Pulmonary artery endothelial cell (primary cell): ENCODE measurements at places on chromosomes 6 and 20. TPM values are rescaled to one million over a fixed set of nuclear protein-coding genes. Genes with fewer than 3 reads are reported as not detected.

Gene RIN2
- 79.8 and 104 TPM in 2 replicates for total RNA-seq

Gene ETV7
- total RNA-seq, result 0.35 and 0.40 TPM in 2 replicates

Gene CST7
- not detected in 2 replicates for total RNA-seq

GRCh38 chr6:151576633-151577032, 82.8 kb downstream of the CCDC170 start:
- no peak for DNase-seq

- DNase-seq, result no peak
These were observed 2.8 kb downstream of the AHCY start for GRCh38 chr20:34300256-34300806.

DNA sequence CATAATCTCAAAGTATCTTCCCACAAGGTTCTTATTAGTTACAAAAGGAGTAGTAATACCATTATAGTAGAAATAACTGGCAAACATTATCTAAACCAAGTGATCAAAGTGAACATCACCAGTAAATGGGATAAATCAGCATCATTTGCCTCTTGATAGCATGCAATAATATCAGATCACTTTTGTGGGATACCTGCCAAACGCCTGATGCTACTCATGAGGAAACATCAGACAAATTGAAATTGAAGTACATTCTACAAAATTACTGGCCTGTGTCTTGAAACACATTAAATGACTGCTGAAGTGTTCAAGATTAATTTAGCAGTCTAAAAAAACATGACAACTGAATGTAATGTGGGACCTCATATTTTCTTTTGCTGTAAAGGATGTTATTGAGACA, 208.1 kb downstream of the TINAG start:
- DNase-seq, result no peak

DNA sequence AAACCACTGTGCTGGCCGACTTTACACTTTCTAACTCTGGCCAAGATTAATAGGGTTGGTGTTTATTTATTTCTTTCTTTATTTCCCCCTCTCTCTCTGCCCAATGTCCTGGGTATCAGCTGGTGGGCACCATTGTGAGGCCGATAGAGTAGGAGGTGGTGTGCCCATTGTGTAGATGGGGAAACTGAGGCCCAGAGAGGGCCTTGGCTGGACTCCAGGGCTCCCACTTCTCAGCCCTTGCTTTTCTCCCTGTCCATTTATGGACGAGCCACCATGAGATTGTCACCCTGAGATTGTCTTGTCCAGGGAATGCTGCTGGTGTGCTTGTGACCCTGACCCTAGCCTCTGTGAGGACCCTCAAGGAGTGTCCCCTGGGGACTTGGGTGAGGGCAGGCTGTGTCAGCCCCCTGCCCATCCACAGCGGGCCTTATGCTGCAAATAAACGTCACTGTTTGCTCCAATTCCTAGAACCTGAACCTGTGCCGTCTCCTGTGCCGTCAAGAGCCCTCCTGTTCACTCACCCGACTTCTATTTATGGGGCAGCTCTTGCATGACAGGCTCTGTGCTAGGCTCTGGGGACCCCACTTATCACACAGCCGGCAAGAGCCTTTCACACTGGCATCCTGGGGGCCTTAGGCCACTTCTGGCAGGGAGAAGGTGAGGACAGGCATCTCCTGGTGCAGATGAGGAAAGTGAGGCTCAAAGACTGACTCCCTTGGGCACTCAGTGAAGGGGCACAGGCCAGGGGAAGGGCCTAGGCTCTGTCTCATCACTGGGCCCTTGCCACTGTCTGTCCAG, 24.8 kb downstream of the SUN5 start:
- DNase-seq, result no peak

- no peak for DNase-seq
These were observed 31.7 kb downstream of the UTRN start for GRCh38 chr6:144316862-144317195.

- no peak for DNase-seq
These were observed 56.3 kb downstream of the EDN3 start for GRCh38 chr20:59356662-59357165.

GRCh38 chr6:52139985-52140680, 46.0 kb upstream of the IL17A start:
- DNase-seq, result no peak
